Suppressor macrophage (primary cell): ENCODE measurements at places on chromosomes 2 and 18.

GRCh38 chr18:35268821-35269220, 21.2 kb downstream of the ZSCAN30 start:
- no peak for DNase-seq

DNA sequence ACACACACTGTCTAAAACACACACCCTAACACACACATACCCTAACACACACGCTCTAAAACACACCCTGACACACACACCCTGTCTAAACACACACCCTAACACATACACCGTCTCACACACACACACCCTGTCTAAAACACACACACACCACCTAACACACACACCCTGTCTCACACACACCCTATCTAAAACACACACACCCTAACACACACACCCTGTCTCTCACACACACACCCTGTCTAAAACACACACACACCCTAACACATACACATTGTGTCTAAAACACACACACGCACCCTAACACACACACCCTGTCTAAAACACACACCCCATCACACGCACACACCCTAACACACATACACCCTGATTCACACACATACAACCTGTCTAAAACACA, 54.1 kb downstream of the HDAC4 start:
- no peak for DNase-seq

DNA sequence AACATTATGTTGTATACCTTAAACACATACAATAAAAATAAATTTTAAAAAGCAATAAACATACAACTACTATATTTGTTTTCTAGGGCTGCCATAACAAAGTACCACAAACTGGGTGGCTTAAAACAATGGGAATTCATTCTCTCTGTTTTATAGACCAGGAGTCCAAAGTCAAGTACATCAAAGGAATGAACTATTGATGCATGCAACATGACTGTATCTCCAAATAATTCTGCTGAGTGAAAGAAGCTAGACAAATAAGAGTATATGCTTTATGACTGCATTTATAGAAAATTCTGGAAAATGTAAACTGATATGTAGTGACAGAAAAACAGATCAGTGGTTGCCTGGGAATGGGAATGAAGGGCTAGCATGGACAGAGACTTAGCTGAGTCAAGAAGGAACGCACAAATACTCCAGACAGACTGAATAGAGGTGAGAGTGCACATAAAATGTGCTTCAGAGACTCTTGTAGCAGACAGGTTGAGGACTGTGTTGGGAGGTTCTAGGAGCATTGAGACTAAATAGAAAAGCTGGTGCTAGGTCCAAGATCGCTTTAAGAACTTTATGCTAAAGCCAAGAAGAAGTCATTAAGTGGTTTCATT, 11.0 kb upstream of the PLA2R1 start:
- DNase-seq = no peak

- no peak for DNase-seq
These were observed 165.0 kb upstream of the CCDC68 start for GRCh38 chr18:55124078-55124763.

DNA sequence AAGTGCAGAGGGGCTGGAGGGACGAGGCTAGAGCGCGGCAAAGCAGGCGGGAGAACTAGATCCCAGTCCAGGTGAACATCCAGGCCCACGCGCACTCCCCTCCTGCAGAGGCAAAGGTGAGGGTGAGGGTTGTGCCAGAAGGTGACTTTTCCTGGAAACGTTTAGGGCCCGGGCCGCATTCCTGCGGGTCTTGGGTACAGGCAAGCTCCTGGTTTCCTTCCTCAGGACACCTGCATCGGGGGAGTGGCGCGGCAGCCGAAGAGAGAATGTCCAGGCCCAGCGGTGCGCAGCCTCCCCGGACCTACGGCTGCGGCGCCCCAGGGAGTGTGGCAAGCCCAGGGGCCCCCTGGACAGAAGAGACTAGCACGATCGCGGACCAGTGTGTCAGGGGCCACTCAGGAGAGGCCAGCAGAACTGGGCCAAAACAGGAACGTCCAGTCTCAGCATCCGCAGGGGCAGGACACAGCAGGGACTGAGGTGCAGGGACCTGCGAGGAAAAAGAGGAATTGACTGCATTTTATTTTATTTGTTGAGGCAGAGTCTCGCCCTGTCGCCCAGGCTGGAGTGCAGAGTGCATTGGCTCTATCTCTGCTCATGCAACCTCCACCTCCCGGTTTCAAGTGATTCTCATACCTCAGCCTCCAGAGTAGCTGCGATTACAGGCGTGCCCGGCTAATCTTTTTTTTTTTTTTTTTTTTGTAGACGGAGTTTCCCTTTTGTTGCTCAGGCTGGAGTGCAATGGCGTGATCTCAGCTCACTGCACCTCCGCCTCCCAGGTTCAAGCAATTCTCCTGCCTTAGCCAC, 8.7 kb upstream of the IMPA2 start:
- DNase-seq = no peak

DNA sequence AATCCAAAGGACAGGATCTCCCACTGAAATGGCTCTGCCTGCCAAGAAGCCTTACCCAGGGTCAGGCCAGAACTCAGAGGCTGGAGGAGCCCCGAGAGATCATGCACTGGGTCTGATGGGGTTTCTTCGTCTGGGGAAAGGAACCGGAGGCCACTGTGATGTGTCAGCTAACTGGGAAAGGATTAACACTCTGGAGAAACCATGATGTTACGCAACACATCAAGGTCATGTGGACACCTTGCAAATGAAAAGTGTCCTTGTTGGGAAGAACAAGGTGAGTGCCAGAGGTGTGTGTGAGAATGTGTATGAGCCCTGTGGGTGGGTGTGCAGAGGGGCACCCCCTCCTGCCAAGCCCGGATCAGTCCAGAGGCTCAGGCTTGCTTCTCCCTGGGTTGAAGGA, 86.9 kb downstream of the CRACDL start:
- no peak for DNase-seq

DNA sequence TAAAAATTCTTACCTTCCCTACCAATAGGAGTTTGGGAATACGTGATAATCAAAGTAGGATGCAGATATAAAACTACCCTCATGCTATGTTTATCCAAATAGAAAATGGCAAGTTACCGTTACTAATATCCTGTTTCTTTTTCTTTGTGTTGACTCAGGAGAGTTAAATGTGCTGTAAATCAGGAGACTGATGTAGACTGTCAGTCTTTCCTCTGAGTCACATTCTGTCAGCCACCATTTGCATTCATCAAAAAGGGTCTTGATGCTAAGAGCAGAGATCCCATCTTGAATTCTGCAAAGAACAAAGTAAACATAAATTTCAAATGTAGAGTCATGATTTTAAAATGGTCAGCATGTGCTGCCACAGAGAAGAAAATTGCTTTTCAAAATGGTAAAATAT, 712.8 kb downstream of the SOCS6 start:
- DNase-seq = no peak
